ENCODE measurements at places on chromosomes 7 and 10. TPM values are rescaled to one million over a fixed set of nuclear protein-coding genes. Genes with fewer than 3 reads are reported as not detected.

GRID2IP gene
- 0.60 TPM for total RNA-seq

- DNase-seq = no peak
Measured at GRCh38 chr7:108659261-108659660, 89.6 kb downstream of the DNAJB9 start.

- no peak for DNase-seq
Measured at GRCh38 chr7:47400741-47401206, 181.1 kb downstream of the TNS3 start.

DNA sequence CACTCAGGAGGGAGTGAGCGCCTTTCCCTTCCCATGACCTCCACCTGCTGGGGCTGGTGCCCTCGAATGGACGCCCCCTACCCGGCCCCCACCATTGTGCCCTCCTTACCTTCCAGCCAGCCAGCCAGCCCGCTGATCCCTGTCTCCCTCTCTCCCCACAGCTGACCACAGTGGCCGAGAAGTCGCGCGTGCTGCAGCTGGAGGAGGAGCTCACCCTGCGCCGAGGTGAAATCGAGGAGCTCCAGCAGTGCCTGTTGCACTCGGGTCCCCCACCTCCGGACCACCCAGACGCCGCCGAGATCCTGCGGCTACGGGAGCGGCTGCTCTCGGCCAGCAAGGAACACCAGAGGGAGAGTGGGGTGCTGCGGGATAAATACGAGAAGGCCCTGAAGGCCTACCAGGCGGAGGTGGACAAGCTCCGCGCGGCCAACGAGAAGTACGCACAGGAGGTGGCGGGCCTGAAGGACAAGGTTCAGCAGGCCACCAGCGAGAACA lies 77.9 kb upstream of the GTF2IRD1 start:
- DNase-seq = no peak

DNA sequence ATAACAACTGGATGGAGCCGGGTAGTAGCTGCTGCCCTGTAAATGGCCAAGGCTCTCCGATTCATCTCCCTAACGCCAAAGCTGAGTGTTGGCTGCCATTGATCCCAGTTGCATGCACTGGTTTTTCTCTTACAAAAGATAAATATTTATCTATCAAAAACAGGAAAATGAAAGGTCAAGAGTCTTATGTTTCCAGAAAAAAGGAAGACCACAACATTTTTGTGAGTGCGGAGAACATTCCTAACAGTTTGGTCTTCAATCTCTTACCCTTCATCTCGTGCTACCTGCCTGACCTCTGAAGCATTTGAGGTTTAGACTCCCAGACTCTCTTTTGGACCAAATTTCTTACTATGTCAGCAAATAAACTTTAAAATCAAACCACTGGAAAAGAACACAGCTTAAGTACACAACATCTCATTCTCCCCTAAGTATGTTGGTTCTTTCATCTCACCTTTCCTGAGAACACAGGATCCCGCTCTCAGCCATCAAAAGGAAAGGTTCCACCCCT lies 61.6 kb downstream of the SORBS1 start:
- DNase-seq = no peak

DNA sequence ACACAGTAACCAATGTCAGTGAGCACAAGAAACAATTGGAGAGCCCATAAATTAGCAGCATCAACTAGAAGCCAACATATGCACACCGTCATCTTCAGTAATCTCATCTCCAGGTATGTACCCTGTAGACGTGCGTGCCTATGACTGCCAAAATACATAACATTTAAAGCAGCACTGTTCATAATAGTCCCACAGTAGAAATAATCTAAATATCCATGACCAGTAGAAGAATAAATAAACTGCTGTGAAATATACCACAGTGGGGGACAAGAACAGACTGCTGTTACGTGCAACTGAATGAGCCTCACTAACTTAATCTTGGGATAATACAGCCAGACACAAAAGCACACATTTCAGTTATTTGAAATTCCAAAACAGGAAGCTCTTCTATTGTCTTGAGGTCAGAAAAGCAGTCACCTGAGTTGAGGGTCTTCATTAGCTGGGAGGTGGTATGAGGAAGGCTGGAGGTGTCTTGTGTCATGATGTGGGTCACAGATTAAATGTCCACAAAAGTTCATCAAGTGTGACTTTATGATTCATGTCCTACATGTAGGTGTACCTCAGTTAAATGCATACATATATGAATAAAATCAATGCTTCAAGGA lies 454.2 kb upstream of the AKR1E2 start:
- no peak for DNase-seq

GRCh38 chr10:91805110-91805838 lies 7.0 kb downstream of the TNKS2 start:
- no peak for DNase-seq

Measured in suprapubic skin (tissue), 4 donors.